ENCODE measurements at places on chromosomes 11 and 22.

GRCh38 chr11:115636753-115637527, 132.7 kb upstream of the CADM1 start:
- no peak for DNase-seq

GRCh38 chr11:116890193-116890592, 52.8 kb upstream of the APOA1 start:
- peak; percentile 3 for DNase-seq

DNA sequence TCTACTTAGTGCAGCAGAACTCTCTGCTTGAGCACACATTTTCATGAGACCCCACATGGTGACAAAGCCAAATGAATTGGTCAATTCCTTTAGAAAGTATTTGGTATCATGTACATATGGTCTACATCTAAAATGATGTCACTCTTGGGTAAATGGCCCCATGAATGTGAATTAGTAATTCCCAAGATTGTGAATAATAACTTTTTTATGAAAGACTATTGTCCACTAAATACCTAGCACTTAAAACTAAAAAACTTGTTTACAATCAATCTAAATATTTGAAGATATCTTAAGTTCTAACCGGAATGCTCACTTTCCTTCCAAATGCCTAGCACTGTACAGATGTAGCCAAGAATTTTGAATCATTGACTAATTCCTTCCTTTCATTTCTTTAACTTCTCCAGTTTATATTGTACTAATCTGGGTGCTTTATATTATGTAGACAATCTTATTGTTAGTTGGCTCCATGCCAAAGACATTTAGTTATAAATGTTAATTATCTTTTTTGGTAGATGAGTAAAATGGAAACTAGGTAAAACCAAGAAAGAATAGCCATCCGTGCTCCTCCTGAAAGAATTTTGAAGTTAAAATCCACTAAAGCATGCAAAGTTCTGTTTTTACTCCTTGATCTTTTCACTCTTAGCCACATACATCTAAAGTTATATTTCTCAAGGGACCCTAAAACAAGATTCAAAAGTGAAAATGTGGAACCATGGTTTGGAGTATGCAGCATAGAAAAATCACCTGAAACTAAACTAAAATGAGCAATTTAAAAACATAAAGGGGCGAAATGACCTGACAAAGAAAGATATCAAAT, 145.0 kb upstream of the ARHGAP20 start:
- no peak for DNase-seq

DNA sequence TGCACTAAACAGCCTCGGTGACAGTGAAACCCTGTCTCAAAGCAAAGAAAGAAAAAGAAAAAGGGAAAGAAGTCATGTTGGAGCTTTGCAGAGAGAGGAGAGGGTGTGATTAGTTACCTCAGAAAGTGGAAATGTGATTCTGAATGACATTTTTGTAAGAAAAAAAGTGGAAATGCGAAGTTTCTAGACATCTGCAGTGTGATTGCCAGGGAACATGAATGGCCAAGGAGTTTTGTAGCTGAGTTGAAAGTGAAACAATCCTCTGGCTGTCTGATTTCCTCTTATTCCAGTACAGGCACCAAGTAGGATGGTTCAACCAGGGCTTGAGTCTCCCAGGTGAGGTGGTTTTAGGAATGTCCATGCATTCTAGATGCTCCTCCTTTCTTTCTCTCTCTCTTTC, 17.8 kb upstream of the SYVN1 start:
- DNase-seq = no peak

DNA sequence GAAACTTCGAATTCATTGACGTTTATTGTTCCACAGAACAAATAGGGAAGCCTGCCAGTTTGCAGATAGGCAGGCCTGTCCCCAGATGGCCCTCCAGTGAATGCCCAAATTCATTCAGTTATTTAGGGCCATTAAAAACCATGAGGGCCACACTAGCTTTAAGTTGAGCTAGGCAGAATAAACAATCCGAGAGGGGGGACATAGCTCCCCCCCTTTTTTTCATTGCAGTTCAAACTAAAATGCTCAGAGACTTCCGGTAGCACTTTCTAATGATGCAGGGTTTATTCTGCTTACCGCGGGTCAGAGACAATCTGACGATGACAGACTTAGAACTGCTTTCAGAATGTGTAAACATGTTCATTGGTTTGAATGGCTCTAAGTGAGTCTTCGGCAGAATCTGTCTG, 72.0 kb downstream of the ZBTB16 start:
- no peak for DNase-seq

- DNase-seq = peak; percentile 49
Measured at GRCh38 chr11:110077831-110078325, 15.3 kb upstream of the ZC3H12C start.

DNA sequence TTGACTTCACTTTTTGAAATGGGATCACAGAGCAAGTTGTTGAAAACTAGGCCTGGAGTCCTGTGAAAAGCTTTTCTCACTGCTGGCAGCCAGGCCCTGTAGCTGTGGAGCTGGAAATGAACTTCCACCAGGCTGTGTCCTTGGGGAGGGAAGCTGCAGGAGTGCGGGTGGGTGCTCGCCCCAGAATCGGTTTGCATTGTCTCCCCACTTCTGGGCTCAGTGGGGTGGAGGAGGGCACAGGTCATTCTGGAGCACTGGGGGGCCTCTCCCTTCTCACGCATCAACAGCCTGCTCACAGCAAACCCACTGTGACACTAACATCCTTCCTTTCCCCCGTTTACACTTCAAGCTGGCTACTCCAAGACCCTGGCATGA, 15.2 kb downstream of the GLB1L2 start:
- DNase-seq = no peak

DNA sequence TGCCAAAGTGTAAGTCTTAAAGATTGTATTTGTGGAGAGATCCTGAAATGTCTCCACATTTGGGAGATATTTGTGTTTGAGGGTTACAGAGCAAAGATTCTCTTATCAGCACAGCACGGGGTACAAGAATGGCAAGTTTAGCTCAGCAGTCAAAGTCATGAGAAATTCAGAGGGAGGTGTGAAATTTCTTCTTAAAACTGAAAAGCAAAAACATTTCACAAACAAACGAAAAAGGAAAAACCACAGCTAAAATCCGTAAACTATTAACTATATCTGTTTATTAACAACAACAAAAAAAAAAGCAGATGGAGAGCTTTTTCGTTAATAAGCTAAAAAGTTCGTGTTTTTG, 40.9 kb upstream of the ETS1 start:
- DNase-seq = no peak

DNA sequence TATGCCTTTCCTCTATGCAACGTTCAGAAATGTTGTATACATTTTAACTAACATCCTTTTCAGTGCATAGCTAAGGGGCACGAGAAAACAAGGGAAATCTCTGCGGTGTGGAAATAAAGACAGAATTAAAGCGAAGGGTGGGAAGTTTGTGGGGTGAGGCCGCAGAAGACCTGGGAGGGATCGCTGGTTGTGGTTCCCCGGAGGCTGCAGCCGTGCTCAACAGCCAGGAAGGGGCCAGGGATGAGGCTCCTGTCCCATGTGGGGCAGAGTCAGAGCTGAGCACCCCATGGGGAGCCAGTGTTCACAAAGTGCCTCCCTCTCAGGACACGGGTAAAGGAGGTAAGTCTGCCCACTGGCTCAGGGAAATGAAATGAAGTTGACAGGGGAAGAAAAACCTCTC, 67.5 kb downstream of the MYEOV start:
- no peak for DNase-seq

- DNase-seq = no peak
Measured at GRCh38 chr22:33811208-33811607, 109.1 kb downstream of the LARGE1 start.

DNA sequence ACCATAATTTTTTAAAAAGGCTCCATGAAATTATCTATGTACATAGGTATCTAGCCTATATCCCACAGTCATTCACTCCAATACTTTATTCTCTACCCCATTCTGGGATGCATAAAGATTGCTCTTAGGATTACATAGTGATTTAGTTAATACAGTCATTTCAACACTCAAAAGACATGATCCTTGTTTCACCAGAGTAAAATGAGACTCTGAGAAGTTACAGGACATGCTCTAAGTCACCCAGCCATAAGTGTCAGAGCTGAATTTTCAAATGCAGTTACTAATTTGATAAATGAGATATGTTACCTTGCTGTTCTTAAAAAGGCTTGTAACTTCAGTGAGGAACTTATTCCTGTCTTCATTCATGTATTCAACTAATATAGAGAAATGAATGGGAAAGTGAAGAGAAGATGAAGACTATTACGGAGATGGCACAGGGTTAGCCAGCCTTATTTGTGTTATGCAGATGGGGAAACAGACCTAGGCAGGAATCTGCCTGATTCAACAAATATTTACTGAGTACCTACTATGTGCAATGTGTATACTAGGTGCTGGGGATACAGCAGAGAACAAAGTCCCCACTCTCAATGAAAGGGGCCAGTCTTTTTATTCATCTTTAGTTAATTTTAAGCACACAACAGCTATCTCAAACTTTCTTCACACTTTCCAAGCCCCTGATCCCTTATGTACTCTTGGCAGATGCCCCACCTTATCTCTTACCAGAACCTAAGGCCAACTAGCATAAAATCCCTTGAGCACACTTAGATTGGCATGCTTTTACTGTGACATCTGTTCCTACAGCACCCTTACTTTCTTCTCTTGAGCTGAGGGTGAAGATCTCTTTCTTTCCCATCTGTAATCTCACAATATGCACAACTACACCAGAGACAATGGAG, 21.6 kb downstream of the MAPK1 start:
- DNase-seq = no peak

DNA sequence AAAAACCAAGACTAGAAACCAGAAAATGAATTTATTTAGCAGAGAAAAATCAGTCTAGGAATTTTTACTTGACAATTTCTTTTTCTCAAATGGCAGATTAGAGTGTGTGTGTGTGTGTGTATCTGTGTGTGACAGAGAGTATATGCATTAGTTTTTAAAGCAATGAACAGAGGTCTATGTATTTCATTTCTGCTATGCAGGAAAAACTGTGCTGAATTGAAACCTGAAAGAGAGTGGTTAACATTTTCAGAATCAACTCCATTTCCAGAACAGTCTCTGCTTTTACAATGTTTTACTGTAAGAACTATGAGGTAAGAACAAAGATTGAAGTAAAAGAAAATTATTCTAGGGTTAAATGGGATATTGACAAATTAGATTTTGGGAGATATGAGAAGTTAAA, 114.8 kb downstream of the GRM5 start:
- DNase-seq = no peak

DNA sequence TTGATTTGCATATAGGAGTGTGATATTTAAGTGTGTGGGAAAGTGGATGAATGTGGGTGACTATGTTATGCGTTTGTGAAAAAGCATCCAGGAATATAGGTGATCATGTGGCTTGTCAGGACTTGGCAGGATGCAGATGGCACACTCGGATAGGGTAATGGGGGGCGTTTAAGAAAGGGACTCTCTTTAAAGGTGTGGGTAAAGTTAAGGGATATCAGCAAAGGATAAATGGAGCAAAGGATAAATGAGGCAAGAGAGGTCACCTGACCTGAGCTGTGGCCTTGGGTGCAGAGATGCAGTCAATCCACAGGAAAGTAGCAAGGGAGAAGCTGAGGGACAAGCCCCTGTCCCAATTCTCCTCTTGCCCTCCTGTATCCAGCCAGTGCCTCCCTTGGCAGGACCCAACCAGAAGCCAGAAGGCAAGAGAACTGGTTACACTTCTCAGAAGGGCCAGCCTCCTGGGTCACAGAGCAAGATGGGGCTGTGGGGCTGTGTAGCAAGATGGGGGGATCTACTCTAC, 47.5 kb upstream of the GRAMD1B start:
- peak; percentile 27 for DNase-seq

GRCh38 chr11:66745356-66746235, 16.6 kb upstream of the SPTBN2 start:
- peak; percentile 56 for DNase-seq

DNA sequence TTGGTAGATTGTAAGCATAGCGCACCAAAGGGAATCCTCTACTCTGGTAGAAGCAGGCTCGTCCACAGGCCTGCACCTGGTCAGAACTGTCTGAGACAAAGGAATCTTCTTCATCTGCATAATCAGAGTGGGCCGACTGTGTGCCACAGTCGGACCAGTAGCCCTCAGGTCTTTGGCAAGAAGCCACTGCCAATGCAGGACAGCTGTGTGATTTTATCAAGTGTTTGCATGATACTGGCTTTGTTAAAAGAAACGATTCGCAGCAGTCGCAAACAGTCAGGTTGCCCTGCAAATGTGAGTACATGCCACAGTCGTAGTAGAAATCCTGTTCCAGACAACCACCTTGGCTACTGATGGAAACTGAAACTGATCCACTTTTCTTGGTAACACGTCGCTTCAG, 4.9 kb upstream of the CCDC34 start:
- DNase-seq = no peak

DNA sequence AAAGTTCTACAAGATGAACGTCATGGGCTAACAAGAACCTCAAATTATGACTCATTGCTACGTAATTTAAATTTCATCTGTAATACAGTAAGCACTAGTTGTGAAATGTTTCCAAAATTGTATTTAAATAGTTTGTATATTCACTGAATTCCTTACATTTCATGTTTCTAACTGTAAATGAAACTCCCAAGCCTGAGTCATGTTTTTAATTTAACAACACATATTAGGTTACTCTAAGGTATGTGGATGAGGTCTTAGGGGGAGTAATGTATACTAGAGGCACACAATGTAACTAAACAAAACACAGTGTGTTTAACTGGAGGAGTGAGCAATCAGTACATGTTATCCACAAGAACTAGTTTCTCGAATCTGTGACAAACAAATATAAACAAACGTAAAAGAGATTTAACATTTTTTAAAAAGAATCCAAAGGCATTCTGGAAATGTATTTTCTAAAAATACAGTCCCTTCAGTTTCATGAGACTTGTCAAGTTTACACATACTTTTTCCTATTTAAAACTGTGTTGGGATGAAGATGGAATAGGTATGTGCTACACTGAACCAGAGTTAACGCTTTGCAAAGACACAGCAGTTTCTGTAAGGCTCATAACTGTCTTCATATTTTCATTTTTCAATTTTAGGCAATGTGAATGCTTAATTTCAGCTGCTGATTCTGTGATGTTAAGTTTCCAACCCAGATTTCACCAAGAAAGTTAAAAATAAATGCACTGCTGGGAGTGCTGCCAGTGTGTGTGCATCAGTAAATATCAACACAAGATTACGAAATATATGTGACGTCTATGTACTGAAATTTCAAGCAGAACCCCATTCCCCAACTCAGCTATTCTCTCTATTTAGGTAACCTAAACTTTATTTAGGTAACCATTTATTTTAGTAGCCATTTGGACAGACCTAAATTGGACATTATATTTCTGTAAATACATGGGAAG, 52.6 kb downstream of the PITPNB start:
- DNase-seq = no peak
